Large intestine (tissue), 12 donors: ENCODE measurements at places on chromosomes 7 and 10. TPM values are rescaled to one million over a fixed set of nuclear protein-coding genes. Genes with fewer than 3 reads are reported as not detected.

DNA sequence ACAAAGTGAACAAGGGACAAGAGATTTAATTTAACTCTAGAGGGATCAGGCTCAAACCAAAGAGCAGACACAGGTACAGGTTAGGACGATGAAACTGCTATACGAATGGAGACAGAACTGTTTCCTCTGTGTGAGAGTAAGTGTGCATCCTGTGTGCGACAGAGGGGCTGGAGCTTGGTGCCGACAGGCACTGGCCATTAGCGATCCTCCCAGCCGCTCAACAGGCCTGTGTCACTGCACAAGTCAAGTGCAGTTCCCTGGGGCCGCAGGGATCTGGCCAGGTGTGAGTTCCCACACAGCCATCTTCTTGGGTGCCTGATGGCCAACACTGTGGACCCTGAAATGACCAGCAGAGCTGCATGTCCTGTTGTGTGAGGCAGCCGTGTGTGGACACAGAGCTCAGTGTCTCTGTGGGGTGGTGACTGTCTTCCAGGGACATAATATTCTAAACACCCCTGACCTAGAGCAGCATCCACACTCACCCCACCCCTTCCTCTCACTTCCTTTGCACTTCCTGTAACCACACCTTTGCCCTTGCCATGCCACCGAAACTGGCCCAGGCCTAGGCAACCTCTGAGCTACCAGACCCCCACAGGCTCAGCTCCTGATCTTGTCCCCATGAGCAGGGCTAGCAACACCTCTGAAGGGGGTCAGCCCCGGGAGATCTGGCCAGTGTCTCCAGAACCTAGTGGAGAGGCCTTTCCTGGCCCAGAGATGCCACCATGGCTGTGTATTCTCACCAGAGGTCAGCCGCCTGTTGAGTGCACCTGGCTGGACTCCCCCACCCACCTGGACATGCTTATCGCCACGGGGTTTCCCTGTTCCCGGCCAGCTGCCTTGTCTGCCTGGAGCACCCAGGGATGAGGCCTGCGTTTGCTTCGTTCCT is 11.7 kb upstream of the TBRG4 start:
- DNase-seq, result no peak

DNA sequence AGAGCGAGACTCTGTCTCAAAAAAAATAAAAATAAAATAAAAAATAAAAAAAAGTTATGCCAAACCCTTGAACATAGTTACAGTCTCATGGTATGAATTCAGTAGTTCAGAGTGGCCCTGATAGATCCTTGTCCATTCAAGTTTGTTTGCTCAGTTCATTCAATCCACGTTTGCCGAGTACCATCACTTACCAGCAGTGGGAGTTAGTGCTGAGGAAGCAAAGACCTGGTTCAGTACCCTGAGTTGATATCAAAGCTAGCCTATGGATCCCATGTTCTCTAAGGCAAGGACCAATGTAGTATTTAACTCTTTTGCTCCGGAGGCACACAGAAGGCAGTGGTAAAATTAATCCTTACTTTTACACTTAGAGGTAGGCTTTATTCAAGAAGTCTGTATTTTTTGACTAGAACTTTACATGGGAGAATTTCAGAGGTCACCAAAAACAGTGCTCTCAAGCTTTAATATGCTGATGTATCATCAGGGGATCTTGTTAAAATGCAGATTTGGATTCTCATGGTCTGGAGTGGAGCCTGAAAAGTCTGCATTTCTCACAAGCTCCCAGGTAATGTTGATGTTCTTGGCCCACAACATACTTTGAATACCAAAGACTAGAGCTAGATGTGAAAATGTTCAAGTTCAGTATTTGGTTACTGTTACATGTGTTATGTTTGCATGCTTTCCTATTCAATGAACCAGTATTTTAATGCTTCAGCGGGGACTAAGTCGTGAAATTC is 38.1 kb upstream of the HBP1 start:
- no peak for DNase-seq

The ERVW-1 gene
- 0.76 TPM for polyA plus RNA-seq

DNA sequence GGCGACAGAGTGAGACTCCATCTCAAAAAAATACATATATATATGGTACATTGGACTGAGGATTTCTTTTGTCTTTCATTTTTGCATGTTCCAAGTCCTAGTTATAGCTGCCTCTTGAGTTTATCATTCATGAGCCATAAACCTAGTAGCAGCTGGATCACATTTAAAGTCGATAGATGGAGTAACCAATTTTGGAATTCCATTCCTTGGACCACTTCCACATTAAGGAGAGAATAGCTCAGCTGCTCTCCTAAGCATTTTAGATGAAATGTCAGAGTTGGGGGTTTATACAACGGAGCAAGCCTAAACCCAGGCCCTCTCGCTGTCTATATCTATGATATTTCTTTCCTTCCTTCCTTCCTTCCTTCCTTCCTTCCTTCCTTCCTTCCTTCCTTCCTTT is 141.2 kb downstream of the LYZL1 start:
- no peak for DNase-seq

- DNase-seq, result no peak
These were observed 90.5 kb downstream of the WDFY4 start for GRCh38 chr10:48775206-48775517.

DNA sequence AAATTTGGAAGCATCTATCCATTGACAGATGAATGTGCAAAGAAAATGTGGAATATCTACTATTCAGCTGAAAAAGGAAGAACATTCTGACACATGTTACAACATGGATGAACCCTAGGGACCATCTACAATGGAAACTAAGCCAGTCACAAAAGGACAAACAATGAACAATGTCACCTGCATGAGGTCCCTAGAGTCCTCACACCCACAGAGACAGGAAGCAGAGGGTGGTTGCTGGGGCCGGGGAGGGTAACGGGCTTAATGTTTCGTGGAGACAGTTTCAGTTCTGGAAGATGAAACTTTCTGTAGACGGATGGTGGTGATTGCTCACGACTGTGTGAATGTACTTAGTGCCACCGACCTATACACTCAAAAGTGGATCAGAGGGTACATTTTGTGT is 282.9 kb downstream of the ADARB2 start:
- DNase-seq, result no peak

DNA sequence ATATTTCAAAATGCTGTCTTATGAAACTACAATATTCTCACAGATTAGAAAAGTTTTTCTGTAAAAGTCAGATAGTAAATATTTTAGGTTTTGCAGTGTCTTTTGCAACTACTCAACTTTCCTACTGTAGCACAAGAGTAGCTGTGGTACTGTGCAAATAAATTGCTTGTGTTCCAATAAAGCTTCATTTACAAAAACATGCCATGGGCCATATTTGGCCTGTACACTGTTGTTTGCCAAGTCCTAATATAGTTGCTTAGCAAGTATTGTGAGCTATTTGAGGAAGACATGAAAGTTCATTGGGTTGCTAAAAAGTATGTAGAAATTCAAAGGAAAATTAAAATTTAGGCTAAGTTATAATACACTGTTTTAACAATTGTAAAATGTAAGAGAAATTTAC is 80.0 kb downstream of the TFPI2 start:
- no peak for DNase-seq

- DNase-seq, result no peak
These were observed 90.3 kb upstream of the PARD3 start for GRCh38 chr10:34905200-34905927.
